DMS79 treated with DMSO at 0.1 percent for 48 hours (cell line): ENCODE measurements at places on chromosomes 2 and 18.

- no peak for DNase-seq
Measured at GRCh38 chr2:233037078-233037477, 4.6 kb downstream of the NEU2 start.

DNA sequence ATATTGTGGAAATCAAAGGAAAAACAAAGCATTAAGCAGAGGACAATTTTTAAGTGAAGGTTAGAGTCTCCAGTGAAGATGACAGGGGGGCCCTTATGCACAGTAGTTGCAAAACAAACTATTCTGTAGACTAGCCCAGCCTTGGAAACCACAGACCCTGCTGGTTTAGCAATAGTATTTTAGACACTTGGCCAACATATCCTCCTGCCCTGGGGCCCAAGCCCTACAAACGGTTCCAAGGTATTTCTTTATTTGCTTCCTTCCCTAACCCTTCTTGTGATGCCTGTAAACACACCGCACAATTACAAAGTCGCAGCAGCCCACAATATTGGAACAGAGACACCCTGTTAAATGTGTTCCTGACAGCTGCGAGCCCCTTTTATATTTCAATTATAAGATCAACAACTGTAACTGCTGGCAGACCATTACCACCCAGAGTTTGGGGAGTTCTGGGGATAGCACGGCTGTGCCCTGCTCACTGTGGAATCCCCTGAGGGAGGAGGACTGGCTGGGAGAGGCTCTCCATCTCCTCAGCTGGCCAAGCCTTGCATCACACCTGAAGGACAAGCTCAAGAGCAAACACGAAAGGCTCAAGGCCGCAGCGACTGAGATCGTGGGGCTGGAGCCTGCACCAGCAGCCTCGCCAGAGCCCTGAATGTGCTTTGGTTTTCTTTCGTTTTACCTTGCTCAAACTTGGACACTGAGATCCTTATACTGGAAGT lies 282.2 kb upstream of the ATP5MC3 start:
- no peak for DNase-seq

GRCh38 chr2:208479342-208479741 lies 72.8 kb downstream of the PTH2R start:
- DNase-seq, result no peak

DNA sequence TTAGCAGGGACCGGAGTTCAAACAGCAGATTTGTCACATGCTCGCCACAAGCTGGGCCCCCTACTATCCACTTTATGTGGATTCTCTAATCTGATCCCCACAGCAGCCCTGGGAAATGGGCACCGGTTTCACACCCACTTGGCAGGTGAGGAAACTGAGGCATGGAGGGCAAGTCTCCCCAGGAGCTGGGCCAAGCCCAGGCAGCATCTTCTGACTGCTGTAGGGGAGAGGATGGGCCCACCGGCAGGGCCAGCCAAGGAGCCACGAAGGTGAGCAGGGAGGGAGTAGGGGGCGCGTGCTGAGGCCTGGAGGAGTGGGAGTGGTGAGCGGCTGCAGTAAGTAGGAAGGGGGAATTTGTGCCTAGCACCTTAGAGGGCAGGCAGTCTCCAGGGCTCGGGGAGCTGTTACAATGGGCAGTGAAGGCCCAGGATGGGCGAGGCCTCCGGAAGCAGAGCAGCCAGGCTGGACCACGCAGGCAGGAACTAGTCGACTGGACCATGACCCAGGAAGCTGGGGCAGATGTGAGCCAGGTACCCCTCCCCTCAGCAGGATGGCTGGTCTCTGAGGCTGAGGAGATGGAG lies 37.1 kb downstream of the COA5 start:
- no peak for DNase-seq

DNA sequence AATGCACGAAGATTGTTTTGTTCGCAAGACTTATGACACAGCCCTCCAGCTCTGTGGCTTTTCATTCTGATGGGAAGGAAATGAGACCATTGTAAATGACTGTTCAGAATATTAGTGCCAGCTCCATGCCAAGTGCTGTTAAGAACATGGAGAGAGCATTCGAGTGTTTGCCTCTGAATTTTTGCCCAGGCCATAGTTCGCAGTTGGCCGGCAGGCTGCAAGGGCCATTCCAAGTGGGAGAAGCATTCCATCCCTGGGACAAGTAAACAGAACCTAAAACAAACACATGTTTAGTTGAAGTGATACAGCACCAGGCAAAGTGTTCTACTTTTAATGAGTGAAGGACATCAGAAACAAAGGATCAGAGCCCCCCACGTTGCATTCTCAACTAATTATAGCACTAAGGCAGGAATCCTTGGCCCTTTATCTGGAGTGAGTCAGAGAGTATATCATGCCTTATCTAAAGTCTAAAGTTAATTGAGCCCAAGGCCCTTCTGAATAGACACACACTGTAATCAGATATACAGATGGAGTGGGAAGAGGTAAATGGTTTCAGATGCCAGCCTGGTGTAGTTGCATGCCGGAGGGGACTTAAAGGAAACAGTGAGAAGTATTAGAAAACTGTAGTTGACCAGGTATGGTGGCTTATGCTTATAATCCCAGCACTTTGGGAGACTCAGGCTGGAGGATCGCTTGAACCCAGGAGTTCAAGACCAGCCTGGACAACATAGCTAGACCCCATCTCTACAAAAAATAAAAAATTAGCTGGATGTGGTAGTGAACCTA lies 53.3 kb downstream of the NEDD4L start:
- DNase-seq, result peak; percentile 88
